ENCODE measurements at places on chromosomes 12 and 14. TPM values are rescaled to one million over a fixed set of nuclear protein-coding genes. Genes with fewer than 3 reads are reported as not detected.
A peak's percentile ranks its signal among the peaks of the same experiment; 100 is the strongest.

GRCh38 chr14:26191123-26191522, 406.7 kb downstream of the NOVA1 start:
- DNase-seq, result no peak
- 0 out of 2 replicates have a peak, but pooled peaks cover 8% of the 10 kb centered on the region for H3K27me3 ChIP-seq
- H3K4me3 ChIP-seq, result no peak overlapping the region
- no peak overlapping the region for H3K27ac ChIP-seq

Gene CPM
- 10.8 TPM for polyA plus RNA-seq

DNA sequence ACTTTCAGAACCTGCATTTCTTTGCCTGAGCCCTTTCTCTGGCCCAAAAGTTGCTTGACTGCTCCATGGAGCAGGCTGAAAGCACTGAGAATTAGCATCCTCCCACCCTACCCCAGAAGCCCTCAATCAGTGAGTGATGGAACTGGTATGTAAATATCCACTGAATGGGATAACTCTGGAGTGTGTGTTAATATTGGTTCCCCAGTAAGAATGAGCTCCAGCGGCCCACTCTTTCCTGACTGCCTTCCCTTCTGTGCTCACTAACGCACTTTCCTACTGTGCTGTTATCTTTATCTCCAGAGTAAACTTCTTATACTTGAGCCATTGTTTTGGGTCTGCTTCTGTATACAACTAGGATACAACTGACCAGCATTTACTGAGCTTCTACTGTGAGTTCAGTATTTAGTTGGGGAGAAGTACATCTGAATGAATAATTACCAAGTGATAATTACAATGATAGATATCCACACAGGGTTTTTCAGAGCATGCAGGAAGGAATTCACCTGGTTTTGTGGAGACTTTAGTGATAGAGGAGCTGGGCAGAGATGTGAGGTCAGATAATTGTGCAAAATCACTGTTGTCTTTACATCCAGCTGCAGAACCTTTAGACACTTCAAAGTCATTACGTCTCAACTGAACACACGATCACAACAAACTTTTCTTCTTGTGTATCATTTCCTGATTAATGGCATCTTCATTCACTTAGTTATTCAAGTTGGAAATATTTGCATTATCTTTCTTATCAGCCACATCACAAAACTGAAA, 149.2 kb upstream of the BTG1 start:
- no peak for DNase-seq
- H3K4me3 ChIP-seq, result no peak overlapping the region
- peaks cover 5% of the 10 kb centered on the region for H3K4me1 ChIP-seq
- no peaks in the 10 kb centered on the region for H3K27me3 ChIP-seq
- H3K36me3 ChIP-seq, result no peaks in the 10 kb centered on the region

GRCh38 chr12:19915392-19916195, 452.7 kb upstream of the PDE3A start:
- peak overlapping the region; percentile 69 for H3K27ac ChIP-seq
- H3K27me3 ChIP-seq, result no peaks in the 10 kb centered on the region
- H3K4me1 ChIP-seq, result no peaks in the 10 kb centered on the region
- DNase-seq, result peak; percentile 27
- no peak overlapping the region for H3K4me3 ChIP-seq

Gene ENO2
- 50.6 TPM for polyA plus RNA-seq

DNA sequence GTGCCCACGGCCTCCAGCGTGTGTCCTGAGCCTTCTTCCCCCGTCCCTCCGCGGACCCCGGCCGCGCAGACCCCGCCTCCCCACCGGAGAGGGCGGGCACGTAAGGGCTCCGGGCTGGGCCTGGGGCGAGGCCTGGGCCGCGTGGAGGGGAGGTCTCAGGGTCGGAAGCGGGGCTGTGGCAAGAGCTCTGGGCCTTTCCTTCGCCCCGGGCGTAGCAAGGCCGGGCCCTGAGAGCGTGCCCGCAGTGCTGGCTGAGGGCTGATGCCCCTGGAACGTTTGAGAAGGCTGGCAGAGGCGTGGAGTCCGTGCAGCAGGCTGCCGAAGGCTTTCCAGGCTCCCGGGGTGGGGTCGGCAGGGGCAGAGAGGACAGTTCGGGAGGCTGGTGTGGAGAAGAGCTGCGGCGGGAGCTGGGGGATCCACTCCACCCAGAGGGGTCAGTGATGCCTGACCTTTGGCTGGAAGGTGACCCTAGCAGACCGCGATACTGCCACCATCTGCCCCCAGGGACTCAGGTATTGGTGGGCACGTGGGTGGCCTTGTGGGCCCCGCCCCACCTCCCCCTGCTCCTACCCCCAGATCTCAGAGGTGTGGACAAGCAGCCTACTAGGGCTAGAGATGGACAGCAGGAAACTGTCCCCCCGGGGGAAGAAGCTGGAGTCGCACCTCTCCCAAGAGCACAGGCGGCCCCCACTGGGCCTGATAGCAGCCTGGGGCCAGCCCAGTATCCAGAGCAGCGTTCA, 558 bp downstream of the TEX22 start:
- H3K4me1 ChIP-seq, result peaks cover 19% of the 10 kb centered on the region
- DNase-seq, result peak; percentile 90
- H3K27me3 ChIP-seq, result no peaks in the 10 kb centered on the region
- H3K36me3 ChIP-seq, result peaks cover 10% of the 10 kb centered on the region

GRCh38 chr12:52990206-52990605, 16.1 kb upstream of the EIF4B start:
- no peak overlapping the region for H3K27ac ChIP-seq
- H3K36me3 ChIP-seq, result no peaks in the 10 kb centered on the region
- H3K4me3 ChIP-seq, result no peak overlapping the region
- H3K27me3 ChIP-seq, result no peaks in the 10 kb centered on the region

Gene TMCC3
- polyA plus RNA-seq, result 0.42 TPM

Gene IAPP
- not detected for polyA plus RNA-seq

Gene NANOG
- polyA plus RNA-seq, result not detected

All from SK-N-SH (cell line).